CD4-positive, alpha-beta T cell treated with Interleukin-2 at 100 ng/mL for 4 hours (primary cell): ENCODE measurements at places on chromosomes 5 and 9.

GRCh38 chr5:149240354-149240998 is 31.2 kb upstream of the AFAP1L1 start:
- peak; percentile 51 for DNase-seq

DNA sequence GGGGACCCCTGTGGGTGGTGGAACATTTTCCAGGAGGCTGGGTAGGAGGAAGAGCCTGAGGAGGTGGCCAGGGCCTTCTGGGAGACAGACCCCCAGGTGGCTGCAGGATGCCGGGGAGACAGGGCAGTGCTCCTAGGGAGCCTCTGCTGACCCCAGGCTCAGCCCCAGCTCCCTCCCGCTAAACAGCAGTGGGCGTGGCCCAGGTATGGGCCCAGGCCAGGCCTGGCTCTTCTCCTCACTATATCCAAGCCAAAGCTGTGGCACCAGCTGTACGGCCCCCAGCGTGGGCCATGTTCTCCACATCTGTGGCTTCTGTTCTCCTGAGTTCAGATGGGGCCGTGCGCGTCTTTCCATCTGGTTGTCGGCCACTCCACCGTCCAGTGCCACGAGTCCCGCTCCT is 58.5 kb downstream of the KCNT1 start:
- DNase-seq = no peak

DNA sequence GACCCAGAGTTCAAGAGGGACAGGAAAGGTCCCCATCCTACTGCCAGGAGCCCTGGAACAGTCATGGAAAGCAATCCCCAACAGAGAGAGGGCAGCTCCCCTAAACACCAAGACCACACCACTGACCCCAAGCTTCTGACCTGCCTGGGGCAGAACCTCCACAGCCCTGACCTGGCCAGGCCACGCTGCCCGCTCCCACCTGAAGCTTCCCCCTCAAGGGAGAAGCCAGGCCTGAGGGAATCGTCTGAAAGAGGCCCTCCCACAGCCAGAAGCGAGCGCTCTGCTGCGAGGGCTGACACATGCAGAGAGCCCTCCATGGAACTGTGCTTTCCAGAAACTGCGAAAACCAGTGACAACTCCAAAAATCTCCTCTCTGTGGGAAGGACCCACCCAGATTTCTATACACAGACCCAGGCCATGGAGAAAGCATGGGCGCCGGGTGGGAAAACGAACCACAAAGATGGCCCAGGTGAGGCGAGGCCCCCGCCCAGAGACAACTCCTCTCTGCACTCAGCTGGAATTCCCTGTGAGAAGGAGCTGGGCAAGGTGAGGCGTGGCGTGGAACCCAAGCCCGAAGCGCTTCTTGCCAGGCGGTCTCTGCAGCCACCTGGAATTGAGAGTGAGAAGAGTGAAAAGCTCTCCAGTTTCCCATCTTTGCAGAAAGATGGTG is 31.6 kb downstream of the CD180 start:
- DNase-seq = no peak

DNA sequence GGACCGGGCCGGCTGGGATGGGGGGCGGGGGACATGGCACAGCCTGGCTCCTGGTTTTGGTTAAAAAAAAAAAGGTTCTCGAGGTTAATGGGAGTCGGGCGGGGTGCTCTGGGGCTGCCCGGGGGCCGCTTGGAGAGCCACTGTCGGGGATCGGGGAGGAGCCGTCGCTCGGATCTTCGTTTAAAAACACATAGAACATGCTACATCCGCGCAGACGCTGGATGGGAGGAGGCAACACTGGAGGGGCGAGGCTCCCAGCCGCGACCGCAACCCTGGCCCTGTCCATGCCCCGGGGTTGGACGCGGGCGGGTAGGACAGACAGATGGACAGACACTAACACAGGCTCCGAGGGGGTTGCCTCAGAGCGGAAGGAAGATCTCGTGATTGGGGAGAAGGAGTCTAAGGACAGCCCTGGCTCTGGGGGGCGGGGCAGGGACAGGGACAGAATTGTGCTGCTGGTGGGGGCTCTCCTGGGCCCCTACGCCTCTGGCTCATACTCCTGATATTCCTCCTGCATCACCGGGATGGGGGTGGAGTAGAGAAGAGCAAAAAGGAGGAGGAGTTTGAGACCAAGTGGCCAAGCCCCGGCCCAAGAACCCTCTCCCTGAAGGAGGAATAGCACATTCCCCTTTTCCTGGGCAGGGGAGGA is 9.9 kb downstream of the SNCB start:
- DNase-seq = no peak

GRCh38 chr9:117549444-117549843 is 134.6 kb upstream of the ASTN2 start:
- no peak for DNase-seq

- no peak for DNase-seq
Observed at GRCh38 chr5:76742583-76742982, 26.7 kb downstream of the F2R start.
